Osteocyte (in vitro differentiated cells): ENCODE measurements at places on chromosomes 1 and 21. TPM values are rescaled to one million over a fixed set of nuclear protein-coding genes. Genes with fewer than 3 reads are reported as not detected.

DNA sequence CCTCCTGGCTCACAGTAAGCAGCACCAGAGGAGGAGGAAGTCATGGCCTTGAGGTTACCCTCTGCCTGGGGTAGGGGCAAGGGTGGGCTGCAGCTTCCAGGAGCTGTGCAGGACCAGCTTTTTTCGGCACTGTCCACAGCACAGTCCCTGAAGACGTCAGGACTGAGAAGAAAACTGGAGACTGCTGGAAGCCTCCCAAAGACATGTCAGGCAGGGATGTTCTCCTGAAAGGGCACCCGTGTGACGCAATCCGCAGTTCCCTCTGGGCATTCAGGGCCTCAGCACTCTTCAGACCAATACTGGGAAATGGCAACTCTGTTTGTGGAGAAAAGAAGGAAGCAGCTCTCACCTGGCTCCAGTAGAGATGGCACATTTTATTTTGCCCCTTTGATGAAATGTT, 64.8 kb upstream of the TENT5C start:
- DNase-seq = no peak

GRCh38 chr21:31011412-31011811, 26.9 kb downstream of the KRTAP19-8 start:
- DNase-seq = no peak

DNA sequence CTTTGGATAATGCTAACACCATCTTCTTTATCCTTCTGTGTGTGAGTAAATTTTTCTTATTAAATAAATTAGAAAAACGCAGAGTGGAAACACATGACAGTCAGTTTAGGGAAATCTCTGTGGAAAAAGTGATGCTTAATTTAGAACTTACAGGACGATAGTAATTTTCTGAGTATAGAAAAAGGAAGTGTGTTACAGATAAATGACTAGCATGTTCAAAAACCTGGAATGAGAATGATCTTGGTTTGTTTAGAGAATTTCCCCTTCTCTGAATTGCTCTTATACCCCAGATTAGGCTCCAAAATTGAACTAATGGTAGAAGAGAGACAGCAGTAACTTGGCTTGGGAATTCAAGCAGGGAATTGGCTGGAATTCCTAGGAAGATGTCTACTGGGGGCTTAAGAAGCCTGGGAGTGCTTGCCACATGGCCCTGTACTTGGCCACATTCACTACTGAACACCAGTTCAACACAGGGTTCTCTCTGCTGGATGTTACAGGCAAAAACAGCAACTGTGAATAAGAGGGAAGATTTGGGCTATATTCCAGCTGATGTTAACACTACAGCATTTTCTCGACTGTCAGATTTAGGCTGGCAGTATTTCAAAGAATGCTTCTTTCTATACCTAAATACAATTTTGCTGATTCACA, 1004.2 kb downstream of the TTLL7 start:
- no peak for DNase-seq

GRCh38 chr1:98969798-98970490, 34.7 kb downstream of the PLPPR5 start:
- no peak for DNase-seq

Gene S100A16
- total RNA-seq = 134 and 143 TPM in 2 replicates

- no peak for DNase-seq
Measured at GRCh38 chr21:34528131-34528561, 16.1 kb upstream of the KCNE1 start.

Gene SLC30A2
- not detected in 2 replicates for total RNA-seq

DNA sequence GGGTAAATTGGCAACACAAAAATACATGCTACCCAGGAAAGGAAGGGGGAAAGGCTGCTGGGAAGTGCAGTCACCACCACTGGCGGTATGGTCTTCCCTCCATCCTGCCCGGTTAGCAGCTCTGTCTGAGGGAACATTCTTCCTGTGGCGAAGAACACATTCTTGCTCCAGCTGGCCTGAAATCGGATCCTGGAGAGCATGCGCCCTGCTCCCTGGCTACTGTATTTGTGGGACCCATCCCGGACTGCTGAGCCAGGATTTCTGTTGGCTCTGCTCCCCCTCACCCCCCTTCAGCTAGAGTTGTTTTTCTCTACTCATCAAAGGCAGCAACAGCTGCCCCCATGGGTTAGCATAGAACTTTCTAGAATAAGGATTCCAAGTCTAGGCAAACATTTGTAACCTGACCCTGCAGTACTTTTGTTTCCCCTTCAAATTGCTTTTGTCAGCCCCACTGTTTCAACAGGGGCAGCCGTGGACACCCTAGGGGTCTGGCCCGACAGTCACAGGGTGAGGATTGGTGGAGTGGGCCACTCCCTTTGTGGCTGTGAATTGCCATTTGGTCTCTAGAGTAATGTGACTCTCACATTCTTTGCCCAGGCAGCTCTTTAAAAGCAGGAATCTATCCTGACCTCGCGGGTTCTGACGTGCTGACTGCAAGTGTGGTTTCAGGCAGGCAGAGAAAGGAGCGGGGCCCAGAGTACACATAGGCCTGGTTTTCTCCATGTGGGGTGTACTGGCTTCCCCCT, 157.7 kb downstream of the TOMM20 start:
- DNase-seq = peak; percentile 96

DNA sequence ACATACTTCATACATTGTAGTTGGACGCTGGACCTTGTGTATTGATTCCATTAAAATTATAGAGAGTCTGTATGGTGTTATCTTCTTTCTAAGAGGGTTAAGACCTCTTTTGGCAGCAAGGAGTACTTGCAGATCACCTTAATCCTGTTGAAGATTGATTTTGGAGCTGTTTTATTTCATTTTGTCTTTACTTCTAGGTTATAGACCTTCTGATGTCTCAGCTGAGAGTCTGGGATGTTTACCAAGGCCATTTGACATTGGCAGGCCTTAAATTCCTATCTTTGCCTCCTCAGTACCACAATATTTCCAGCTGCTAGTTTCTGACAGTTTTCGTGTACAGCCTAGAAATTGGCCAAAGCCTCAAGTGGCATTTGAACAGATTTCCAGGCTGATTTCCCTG, 338.0 kb downstream of the LMO4 start:
- no peak for DNase-seq

Gene ANGPTL1
- total RNA-seq = 0.43 and 0.57 TPM in 2 replicates

GRCh38 chr1:185998391-185998790, 264.2 kb downstream of the HMCN1 start:
- no peak for DNase-seq

DNA sequence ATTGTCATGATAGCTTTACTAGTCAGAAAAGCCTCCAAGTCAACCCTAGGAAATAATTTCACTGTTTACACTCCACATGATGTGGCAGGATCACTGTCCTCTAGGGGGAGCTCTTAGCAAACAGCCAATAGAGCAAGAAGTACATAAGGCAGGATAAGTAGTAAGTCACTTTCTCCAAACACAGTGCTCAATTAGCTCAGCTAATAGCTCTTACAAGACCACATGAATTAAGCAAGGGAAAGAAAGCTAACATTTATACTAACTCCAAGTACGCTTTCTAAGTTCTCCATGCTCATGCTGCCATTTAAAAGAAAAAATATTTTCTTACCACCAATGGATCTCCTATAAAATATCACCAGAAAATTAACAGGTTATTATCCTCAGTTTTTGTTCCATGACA, 66.9 kb upstream of the LRIF1 start:
- no peak for DNase-seq

DNA sequence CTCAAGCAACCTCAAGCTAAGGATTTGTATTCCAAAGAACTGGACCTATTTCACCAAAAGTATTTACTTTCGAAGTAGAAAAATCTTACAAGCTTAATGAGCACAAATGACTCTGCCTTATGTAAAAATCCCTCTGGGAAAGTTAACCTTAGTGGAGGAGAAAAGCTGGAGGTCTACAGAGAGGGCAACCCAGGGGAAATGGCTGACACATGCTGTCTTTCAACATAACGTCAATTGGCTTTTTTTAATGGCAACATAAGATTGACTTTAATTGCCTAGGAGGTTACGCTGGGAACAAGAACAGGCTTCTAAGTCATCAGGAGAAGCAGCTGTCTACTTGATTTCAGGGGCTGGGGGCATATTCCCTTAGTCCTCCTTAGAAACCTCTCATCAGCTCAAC, 52.3 kb downstream of the UTP25 start:
- no peak for DNase-seq

Gene CD1C
- not detected in 2 replicates for total RNA-seq

Gene CRYAA
- total RNA-seq = not detected in 2 replicates

Gene MROH9
- not detected in 2 replicates for total RNA-seq

DNA sequence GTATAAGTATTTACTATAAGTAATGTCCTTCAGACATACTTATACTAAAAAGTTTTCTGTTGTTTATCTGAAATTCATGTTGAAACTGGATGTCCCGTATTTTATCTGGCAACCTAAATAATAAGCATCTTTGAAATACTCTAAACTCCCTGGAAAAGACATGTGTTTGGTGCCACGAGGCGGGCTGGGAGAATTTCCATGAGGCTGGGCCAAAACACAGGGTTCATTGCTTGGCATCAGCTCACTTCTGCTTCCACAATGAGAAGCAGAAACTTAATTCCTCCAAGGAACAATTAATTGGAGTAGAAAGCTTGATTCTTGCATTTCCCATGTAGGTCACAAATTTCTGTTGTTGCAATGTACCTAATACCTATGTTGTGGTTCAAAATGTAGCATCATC, 110.2 kb downstream of the PSMG1 start:
- DNase-seq = no peak

Gene CFHR5
- not detected in 2 replicates for total RNA-seq

- no peak for DNase-seq
Measured at GRCh38 chr1:226672339-226672762, 66.7 kb downstream of the ITPKB start.

Gene GBP1
- total RNA-seq = 24.4 and 26.3 TPM in 2 replicates

Gene NECAP2
- 62.0 and 67.5 TPM in 2 replicates for total RNA-seq

DNA sequence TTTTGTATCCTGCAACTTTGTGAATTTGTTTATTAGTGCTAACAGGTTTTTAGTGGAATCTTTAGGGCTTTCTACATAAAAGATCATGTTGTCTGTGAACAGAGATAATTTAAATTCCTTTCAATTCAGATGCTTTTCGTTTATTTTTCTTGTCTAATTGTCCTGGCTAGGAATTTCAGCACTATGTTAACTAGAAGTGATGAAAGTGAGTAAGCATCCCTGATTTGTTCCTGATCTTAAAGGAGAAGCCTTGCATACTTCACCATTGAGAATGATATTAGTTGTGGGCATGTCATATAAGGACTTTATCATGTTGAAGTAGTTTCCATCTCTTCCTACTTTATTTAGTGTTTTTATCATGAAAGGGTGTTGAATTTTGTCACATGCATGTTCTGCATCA, 23.6 kb upstream of the TRIM67 start:
- no peak for DNase-seq

- DNase-seq = no peak
Measured at GRCh38 chr1:53737648-53738204, 1.2 kb downstream of the GLIS1 start.

Gene CATSPERE
- 1.2 and 1.3 TPM in 2 replicates for total RNA-seq

Gene NRIP1
- 17.4 and 17.9 TPM in 2 replicates for total RNA-seq

DNA sequence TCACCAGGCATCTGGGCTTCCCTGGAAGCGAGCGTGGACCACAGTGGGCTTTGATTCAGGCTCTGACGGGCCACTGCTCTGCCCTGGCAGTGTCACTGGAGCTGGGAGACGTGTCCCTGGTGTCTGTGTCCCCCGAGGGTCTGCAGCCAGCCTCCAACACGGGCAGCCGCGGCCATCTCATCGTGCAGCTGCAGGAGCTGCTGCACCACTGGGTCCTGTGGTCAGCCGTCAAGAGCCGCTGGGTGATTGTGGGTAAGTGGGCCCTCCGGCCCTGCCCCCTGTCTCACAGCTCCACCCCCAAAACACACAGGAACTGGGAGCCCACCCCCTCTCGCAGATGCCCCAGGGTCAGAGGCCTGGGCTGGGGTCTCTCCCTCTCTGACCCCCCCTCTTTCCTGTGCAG, 40.7 kb downstream of the DISP3 start:
- DNase-seq = no peak

- DNase-seq = no peak
Measured at GRCh38 chr1:44531785-44532566, 126.9 kb downstream of the RNF220 start.

GRCh38 chr1:116574581-116575291, 3.9 kb upstream of the CD58 start:
- no peak for DNase-seq

Gene C8A
- not detected in 2 replicates for total RNA-seq
